ENCODE measurements at places on chromosomes 6 and 20.

- no peak for DNase-seq
Observed at GRCh38 chr20:21251278-21251677, 51.9 kb upstream of the XRN2 start.

GRCh38 chr20:35192118-35192872 lies 20.4 kb downstream of the PROCR start:
- no peak for DNase-seq

DNA sequence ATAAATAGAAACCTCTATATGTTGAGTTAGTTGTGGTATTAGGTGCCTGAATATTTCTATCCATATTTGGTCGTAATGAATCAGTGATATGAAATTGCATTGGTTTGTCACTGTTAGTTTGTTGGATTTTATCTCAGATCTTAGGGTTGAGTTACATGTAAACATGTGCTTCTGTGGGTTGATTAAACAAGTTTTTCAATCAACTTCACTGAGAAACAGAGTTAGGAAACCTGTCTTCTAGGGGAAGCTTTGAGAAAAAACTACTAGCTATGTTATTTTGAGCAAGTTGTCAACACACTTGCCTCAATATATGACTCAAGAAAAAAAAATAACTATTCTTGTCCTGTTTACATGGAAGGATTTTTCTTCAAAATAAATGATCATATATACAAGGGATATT lies 14.8 kb upstream of the ADGB start:
- no peak for DNase-seq

- DNase-seq: no peak
Observed at GRCh38 chr6:1536526-1537429, 72.9 kb upstream of the FOXC1 start.

- DNase-seq: no peak
Observed at GRCh38 chr20:23596579-23597250, 9.0 kb downstream of the CST9 start.

- no peak for DNase-seq
Observed at GRCh38 chr6:81026041-81026553, 726.4 kb downstream of the TENT5A start.

GRCh38 chr6:37785663-37786270 lies 33.8 kb upstream of the ZFAND3 start:
- no peak for DNase-seq

DNA sequence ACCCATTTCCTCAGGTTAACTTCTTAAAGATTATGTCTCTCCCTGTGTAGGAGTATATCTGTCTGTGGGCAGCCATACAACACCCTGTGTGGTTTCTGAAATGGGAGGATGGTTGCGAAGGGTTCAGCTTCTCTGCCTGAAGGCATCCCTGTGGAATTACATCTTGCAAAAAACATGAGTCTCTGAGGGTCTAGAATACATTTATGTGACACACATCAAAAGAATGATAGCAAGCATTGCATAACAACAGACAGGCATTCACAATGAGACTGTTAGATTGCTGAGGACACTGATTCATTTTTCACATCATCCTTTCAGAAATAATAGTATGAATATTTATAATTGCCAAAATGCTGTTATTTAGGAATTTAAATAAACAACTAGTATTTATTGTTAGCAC lies 670.9 kb downstream of the HTR1B start:
- DNase-seq: no peak

- DNase-seq: peak; percentile 58
Observed at GRCh38 chr6:74069089-74069581, 373.1 kb downstream of the CD109 start.

- DNase-seq: no peak
Observed at GRCh38 chr6:44478158-44478557, 90.7 kb downstream of the CDC5L start.

DNA sequence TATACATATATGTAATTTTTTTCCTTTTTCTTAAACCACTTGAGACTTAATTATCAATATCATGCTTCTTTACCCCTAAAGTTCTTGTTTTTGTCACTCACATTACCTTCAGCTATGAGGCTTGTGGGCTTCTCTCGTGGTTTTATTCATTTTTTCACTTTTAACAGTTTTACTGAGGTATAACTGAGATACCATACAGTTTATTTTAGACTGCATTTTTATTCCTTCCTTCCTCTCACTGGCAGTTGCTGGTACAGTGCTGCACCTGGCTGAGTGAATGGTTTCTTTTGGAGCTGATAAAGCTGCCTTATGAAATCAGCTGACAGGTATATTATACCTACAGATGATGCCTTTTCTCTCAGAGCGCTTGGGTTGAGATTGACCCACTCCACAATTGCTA lies 54.4 kb downstream of the LRP11 start:
- no peak for DNase-seq

- DNase-seq: no peak
Observed at GRCh38 chr6:131923356-131923755, 27.8 kb downstream of the CCN2 start.

DNA sequence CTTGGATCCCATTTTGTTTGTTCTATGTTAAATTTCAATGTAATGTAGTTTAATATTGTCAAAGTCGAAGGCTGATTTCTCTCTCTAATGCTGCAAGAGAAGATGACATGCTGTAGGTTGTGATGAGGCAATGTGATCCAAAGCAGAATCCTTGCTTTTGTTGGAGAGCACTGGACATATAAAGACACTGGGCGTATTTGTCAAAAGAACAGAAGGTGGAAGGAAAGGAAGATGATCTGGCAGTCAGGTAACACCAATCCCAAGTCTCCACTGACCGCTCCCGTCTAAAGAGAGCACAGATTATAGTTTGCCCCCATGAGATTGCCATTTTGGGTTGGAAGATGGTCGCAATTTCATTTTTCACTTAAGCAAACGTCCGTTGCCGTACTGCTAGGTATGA lies 935 bp upstream of the RFX6 start:
- no peak for DNase-seq

DNA sequence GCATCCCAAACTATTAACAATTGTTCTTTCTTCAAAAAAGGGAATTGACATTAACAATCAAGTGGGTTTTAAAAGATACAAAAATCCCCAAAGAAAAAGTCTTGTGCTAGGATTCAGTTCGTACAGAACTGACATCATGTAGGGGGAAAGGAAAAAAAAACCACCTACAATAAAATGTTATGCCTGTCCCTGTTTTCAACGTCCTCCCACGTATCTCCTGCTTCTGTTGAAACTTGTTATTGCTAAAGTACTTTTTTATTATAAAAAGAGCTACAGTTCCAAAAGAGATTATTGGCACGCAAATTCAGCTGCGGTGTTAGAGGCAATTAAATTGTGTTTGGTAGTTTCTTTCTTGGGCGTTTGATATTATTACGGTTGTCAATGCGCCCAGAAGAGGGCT lies 102.8 kb upstream of the PHACTR1 start:
- DNase-seq: no peak

- no peak for DNase-seq
Observed at GRCh38 chr6:167331565-167331964, 6.7 kb downstream of the TTLL2 start.

- DNase-seq: no peak
Observed at GRCh38 chr20:58141971-58142842, 86.2 kb downstream of the ANKRD60 start.

DNA sequence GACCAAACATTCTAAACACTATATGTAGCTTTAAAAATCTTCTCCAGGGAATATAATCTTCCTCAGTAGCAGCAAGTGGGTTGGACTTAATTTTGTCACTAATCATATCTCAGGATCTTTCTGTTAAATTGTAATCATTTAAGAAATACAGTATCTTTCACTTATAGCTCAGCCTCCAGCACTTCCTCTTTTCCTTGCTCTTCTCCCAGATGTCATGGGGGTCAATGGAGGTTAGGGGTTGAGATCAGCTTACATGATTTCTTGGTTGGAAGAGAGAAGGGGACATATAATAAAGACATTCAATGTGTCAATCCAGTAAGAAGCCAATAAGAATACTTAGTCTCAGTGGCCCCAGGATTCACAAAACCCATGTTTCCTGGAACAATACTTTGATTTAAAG lies 15.7 kb upstream of the REPS1 start:
- no peak for DNase-seq

- no peak for DNase-seq
Observed at GRCh38 chr20:52127309-52127708, 64.3 kb downstream of the ZFP64 start.

DNA sequence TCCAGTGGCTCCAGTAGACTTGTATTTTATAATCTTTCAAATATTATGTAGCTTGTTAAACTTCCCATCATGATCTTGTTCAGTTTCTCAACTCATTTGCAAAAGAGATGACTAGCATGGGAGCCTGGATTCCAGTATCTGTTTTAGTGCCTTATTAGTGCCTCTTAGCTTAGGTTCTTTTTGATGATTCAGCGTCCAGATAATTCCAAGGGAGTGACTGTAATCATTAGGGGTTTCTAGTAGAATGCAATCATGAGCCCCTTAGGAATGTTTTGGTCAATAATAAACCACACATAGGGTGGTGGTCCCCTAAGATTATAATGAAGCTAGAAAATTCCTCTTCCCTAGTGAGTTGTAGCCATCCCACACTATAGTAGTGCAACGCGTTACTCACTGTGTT lies 7.0 kb downstream of the CD2AP start:
- no peak for DNase-seq

GRCh38 chr6:42203183-42203582 lies 8.4 kb upstream of the GUCA1B start:
- no peak for DNase-seq

DNA sequence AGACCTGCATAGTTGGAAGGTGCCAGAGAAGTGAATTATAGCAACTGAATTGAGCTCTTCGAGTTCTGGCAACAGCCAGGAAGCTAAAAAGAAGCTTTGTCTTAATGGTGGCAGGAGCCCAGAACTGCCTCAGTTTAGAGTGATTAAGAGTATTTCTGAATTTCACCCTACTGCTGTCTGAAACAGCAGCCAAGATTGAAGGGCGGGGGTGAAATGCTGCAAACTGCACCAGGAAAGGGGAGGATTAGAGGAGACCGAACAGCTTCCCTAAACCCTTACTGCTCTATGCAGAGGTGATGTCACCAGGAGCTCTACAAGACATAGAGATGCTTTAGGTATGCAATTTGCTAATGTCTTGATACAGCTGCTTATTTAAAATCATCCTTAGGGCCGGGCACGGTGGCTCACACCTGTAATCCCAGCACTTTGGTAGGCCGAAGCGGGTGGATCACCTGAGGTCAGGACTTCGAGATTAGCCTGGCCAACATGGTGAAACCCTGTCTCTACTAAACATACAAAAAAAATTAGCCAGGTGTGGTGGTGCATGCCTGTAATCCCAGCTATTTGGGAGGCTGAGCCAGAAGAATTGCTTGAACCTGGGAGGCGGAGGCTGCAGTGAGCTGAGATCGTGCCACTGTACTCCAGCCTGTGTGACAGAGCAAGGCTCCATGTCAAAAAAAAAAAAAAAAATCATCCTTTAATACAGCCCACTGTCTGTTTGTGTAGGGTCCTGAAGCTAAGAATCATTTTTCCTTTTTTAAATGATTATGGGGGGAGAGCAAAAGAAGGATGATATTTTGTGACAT lies 91.7 kb upstream of the IYD start:
- DNase-seq: no peak

DNA sequence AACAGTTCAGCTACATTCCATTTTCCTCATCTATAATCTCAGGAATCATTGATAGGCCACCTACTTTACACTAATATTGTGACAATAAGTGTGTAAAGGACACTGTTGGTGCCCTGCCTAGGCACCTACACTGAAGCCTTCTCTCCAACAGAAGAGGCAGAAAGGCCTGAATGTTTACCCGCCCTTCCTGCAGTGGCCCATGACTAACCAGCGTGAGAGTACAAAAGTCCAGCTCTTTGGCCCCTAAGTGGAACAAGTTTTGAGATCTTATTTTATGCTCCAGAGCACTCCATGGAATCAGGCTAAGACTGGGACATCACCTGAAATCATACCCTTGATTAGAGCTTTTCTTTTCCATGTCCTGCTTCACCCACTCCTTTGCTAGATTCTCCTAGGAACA lies 359.7 kb downstream of the ARHGAP18 start:
- DNase-seq: no peak

DNA sequence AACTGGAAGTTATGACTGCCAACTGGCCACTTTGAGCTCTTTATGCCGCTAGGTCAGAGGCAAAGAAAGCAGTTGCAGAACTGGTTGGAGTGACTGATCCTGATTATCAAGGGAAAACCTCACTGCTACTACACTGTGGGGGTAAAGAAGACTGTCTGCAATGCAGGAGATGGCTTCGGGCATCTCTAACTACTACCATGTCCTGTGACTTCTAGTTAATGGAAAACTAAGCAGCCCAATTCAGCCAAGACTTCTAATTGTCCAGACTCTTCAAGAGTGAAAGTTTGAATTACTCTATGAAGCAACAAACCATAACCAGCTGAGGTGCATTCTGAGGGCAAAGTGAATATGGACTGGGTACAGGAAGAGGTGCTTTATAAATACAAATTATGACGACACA lies 773.6 kb upstream of the SLC35B3 start:
- DNase-seq: no peak

DNA sequence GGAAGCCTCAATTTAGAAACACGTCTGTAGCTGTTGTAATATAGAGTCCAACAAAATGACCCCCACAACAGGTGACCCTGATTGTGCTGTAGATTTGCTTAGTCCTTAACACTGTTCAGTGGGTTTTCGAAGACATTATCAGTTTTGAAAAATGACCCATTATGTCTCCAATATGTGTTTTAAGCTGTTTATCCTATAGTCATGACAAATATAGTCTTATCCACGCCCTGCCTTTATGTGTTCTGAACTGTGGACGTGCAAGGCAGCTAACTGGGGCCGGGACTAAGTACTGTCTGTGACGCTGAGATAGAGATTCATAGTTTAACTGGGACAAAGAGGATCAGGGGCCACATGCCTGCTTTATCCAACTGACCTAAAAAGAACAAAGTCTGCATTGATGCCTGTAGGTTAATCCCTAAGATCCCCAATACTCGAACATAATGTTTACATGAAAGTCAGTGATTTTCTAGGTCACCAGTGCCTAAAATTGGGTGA lies 192.4 kb downstream of the CD83 start:
- DNase-seq: no peak

DNA sequence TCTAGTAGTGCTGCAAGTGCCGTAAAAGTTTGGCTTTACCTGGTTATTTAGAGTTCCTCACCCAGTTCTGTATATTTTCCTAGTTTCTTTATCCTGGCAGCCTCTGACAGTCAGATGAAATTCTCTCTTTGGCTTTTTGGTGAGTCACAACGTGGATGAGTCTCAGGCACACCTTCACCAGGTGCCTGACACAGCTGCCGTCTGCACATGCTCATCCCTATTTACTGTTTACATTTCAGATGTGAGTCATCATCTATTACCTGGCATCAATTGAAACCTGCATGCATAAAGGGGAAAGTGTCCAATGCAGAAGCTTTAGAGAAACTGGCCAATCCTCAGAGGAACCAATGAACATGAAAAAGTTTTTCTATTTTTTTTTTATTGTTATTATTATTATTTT lies 33.3 kb upstream of the ADGRF4 start:
- no peak for DNase-seq

GRCh38 chr20:49603209-49603627 lies 35.3 kb upstream of the PTGIS start:
- DNase-seq: peak; percentile 79

Data from left hindlimb (tissue), 1 donor.